ENCODE measurements at places on chromosomes 2 and 18.

DNA sequence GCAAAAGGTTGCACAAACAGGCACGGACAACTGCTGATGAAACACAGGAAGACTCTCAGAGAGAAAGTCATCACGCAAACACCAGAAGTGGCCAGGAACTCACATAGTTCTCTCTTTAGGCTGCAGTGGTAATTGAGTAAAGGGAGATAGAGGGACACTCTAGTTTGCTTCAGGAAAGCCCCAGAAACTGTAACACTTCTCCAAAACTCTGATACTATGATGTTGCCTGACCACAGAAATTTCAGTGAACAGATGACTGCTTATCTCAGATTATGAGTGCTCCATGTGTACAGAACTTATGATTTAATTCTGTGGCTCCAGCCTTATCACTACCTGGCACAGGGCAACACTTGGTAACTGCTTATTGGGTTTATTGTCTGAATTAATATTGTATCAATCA, 311.5 kb upstream of the GYPC start:
- DNase-seq = no peak

GRCh38 chr18:48850822-48851598, 99.8 kb downstream of the SMAD7 start:
- DNase-seq = no peak

GRCh38 chr2:223760838-223761502, 76.4 kb downstream of the AP1S3 start:
- DNase-seq = peak; percentile 12

- no peak for DNase-seq
Measured at GRCh38 chr2:212959471-212960117, 191.8 kb downstream of the IKZF2 start.

DNA sequence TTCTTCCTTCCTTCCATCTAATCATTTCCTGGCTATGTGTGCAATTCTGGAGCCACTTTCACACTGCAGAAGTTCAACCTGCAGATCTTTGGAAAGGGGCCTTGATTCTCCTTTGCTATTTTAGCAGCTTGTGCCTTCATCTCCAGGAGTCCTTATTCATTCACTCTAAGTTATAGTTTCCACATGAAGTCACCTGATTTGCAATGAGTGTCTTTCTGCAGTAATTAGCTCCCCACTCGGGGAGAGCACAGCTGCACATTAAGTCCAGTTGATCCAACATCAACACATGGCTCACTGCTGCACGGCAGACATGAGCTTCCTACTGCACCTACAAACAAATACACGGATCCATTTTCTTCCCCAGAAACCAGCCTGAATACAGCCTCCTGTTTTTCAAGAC, 323.1 kb upstream of the TNP1 start:
- no peak for DNase-seq

DNA sequence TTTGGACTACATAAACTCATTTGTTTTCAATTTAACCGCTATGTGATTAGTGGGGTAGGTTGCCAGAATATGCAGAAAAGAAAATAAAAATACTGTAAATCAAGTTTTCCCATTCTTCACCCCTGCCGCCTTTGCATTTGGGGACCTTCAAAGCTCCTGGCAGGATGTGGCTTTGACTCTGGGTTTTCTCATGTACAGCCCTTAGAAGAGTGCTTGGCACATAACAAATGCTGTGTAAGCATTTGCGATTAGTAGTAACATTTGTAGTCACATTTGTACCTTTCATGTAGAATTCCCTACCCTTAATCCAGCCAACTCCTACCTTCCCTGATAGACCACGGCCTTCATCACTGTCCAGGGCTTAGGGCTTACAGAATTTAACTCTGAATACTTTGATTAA, 262.6 kb downstream of the MREG start:
- no peak for DNase-seq

DNA sequence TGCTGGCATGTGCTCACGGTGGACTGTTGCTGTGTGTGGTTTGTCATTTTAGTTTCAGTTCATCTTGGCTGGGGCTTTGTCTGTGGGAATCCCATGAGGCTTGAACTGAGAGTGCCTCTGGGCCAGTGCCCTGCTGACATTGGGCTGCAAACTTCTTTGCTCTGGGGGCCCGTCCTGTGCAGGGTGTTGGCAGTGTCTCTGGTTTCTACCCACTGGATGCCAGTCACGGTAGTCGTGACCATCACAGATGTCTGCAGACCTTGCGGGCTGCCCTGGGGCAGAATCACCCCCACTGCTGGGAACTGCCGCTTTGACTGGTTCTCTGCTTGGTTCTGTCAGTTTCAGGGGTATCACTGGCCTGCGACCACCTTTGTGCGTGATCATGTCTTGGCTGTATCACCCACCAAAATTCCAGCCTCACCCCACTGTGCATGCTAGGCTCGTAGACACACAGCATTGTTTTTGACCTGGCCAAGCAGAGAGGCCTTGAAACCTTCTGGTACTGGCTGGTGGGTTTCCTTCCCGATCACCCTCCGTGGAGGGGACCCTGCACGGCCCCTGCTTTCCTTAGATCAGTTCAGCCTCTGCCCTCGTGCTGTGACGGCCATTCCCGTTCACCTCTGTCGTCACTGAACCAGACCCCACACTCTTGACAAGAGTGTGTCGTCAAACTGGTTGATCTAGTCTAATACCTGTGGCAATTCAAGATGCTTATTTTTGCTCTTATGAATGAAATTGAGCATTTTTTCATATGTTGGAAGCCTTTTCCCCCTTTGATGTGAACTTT, 57.6 kb downstream of the KCNG2 start:
- no peak for DNase-seq

DNA sequence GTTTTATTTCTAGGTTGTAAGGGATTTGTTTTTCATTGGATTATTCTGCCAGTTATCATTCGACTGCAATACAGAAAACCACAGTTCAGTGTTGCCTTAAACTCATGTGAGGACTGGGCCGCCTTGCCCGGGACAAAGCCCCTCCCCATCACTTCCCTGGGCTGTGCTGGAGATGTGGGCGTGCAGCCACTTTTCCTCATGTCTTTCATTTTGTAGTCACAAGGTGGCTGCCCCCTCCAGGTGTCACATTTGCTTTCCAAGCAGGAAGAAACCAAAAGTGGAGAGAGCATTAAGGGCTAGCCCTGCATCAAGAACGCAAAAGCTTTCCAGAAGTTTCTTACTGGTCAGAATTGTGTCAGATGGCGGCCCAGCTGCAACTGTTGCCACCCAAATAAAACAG, 492.5 kb upstream of the ID2 start:
- no peak for DNase-seq

DNA sequence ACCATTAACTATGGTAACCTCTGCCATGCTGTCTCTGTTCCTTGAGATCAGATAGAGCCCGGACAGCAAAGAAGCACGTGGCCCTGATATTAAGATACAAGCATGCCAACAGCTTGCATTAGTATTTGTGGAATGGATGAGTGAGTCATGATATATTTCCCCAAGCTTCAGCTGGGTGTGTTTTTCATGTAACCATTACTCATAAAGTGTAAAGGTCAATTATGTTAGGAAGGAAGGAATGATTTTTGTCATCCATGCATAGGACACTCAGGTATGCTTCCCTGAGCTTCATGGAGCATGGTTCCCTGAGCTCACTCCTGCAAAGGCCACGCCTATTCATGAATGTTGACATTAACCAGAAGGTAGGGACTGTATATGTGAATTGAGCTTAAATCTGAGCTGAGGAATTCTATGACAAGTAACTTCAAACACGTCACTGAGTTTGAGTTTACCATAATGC, 74.6 kb downstream of the ARL4C start:
- no peak for DNase-seq

DNA sequence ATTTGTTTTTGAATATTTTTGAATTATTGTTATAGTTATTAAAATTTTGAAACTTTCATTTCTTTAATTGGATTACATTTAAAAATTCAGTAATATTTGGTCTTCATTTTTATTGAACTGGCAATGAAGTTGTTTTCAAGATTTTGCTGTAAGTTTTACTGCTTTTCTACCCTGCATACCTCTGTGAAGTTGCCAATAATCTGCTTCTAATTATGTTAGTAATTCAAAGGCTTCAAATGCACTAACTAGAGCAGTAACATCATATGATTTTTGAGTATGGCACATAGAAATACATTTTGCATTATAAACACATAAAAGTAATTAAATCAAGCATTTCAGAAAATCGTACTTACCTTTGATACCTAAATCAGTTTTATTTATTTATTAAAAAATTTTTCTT, 40.3 kb upstream of the FAM171B start:
- no peak for DNase-seq

DNA sequence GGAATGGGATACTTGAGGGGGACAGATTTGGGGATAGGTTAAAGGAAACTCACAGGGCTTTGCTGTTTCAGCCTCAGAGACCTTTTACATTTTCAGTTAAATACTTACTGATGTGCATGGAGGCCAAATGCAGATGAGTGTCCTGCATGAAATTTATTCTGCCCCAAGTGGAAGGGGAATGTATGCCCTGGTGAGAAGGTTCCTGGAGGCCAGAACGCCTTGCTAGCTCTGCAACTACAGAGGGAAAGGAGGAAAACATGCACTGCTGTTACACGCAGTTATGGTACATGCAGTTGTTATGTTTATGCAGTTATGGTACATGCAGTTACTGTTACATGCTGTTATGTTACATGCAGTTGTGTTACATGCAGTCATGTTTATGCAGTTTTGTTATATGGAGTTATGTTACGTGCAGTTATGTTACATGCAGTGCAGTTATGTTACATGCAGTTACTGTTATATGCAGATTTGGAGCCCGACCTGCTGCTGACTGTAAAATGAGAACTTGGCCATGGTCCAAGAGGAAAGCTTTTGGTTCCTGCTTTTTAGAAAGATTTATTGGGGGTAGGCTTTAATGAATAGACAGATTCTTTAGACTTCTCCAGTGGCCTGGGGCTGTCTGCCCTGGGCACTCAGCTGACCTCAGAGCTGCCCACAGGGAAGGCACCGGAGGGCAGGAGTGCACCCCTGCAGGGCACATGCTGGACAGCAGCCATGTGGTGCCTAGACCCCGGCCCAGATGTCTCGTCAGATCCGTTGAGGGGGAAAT, 84.1 kb downstream of the LDLRAD4 start:
- no peak for DNase-seq

DNA sequence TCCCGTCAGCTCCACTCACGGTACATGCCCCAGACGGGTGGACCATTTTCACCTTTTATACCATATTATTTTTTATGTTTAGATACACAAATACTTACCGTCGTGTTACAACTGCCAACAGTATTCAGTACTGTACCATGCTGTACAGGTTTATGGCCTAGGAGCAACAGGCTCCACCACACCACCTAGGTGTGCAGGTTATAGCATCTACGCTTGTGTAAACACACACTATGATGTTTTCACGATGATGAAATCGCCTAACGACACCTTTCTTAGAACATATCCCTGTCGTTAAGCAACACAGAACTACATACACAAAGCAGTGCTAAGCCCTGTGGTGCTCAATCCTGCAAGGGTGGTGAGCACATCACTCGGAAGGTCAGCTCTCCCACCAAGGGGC, 24.5 kb downstream of the NDUFA10 start:
- DNase-seq = peak; percentile 55

DNA sequence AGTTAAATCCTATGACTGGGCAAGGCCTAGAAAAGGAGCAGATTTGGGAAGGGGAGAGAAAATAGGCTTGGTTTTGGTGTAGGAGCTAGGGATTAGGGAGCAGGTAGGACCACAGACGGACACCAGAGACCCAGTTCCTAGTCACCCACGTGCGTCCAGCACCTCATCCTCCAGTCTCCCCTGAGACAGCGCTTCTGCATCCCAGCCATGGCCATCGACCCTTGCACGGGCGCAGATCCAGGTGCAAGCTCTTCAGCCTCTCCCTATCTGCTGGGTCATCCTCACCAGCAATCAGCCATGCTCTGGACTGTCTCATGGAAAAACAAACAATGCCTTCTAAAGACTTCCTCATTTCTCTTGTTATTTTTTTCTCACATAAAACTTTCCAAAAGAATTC, 246.8 kb upstream of the RAB6C start:
- DNase-seq = no peak

DNA sequence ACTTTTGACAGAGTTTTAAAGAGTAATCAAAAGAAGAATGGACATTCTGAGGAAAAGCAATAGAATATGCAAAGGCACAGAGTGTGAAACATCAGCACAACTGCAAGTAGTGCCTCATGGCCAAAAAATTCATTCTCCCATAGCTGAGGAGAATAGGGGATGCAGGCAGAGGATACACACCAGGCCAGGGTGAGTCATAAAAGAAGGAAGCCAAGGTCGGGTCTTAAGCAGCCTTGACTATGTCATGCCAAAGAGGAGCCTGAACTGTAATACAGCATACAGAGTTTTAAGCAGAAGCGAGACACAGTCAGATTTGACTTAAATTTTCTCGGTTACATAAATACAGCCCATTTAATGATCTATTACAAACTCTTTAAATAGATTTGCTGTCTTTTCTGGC, 165.0 kb downstream of the LNPK start:
- DNase-seq = no peak
